ENCODE measurements at places on chromosomes 3 and 15. TPM values are rescaled to one million over a fixed set of nuclear protein-coding genes. Genes with fewer than 3 reads are reported as not detected.

The CD200R1 gene
- 0.97 TPM for total RNA-seq

The DLL4 gene
- total RNA-seq, result 8.9 TPM

The ZBTB47 gene
- total RNA-seq, result 41.8 TPM

The CYP1A2 gene
- not detected for total RNA-seq

The AHSG gene
- total RNA-seq, result 1.7 TPM

The GABRA5 gene
- total RNA-seq, result not detected

- no peak for DNase-seq
- H3K27me3 ChIP-seq, result no peaks in the 10 kb centered on the region
- no peak overlapping the region for H3K27ac ChIP-seq
- no peaks in the 10 kb centered on the region for H3K36me3 ChIP-seq
- no peak overlapping the region for H3K4me3 ChIP-seq
These were observed 14.7 kb downstream of the IGSF11 start for GRCh38 chr3:119019767-119020518.

DNA sequence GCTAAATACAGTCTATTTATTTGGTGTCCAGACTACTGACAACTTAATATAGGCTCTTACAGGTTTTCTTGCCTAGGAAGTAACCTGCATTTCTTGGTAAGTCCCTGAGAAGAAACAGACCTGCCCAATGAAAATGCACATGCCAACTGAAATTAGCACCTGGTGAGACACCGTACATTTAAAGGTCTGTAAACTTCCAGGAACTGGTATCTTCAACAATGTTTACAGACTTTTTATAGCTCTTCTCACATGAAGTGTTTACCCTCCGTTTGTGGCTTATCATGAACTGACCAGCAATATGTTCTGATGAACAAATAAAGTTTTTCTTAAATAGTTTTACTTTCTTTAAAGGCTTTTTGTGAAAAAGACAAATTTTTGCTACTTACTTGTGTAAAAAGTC is 93.3 kb downstream of the PCCB start:
- H3K27me3 ChIP-seq, result no peaks in the 10 kb centered on the region
- H3K36me3 ChIP-seq, result no peaks in the 10 kb centered on the region
- no peak for DNase-seq
- H3K4me3 ChIP-seq, result no peak overlapping the region

DNA sequence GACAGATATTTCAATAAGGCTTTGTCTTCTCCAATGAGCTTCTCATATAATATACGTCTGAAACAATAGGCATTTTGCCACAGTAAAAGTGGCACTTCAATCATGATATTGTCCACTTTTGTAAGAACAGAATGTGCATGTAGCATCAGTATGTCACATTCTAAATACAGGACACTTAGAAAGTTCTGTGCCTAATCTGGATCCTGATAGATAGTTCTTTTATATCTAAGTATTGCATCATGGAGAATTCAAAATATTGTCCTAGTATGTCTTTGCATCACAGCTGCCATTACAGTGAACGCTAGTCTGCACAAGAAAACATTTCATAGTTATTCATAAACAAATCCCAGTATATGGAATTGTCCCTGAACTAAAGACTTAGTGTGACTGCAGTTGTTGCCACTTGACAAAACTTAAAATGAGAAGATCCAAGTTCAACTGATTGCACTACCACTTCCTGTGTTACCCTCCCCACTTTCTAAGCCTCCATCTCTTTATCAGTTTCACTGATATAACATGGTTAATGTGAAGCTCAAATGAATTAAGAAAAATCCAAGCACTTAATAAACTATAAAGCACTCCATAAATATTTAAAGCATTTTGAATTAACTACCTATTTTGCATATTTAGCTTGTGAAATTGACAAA is 19.6 kb downstream of the LRRFIP2 start:
- H3K27me3 ChIP-seq, result no peaks in the 10 kb centered on the region
- no peak overlapping the region for H3K4me3 ChIP-seq
- peaks cover 4% of the 10 kb centered on the region for H3K4me1 ChIP-seq
- H3K36me3 ChIP-seq, result no peaks in the 10 kb centered on the region

DNA sequence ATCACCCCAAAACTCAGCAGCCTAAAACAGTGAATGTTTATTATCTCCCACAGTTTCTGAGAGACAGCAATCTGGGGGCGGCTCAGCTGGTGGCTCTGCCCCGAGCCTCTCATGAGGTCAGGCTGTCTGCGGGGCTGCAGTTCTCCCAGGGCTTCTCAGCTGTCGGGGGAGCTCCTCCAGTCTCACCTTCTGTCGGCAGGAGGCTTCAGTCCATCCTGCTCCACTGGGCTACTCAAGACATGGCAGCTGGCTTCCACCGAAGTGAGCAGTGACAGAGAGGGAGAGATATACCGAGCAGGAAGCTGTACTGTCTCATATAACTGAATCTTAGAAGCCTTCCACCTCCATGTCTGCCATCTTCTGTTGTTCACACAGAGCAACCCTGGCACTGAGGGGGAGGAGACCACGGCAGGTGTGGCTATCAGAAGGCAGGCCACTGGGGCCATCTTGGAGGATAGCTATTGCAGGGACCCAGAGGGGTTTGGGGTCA is 72.8 kb upstream of the ITGA11 start:
- H3K27ac ChIP-seq, result no peak overlapping the region
- H3K4me3 ChIP-seq, result no peak overlapping the region
- no peaks in the 10 kb centered on the region for H3K4me1 ChIP-seq
- DNase-seq, result no peak
- H3K36me3 ChIP-seq, result no peaks in the 10 kb centered on the region

DNA sequence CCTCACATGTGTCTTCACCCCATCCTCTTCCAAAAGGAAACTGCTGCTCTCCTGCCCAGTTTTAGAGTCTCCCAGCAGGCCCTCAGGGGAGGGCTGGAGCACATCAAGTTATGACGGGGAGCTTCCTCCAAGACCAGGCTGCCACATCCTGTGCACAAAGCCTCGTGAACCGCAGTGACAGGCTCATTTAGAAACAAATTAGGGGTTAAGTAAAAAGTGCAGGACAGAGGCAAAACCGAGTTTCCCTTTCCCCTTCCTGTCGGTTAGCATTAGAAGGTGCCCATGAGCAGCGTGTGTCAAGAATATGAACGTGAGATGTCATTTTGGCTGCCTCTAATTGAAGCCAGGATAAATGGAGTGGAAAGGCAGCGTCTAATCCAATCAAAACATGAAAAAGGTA is 199.7 kb downstream of the ARRDC4 start:
- H3K27ac ChIP-seq, result no peak overlapping the region
- no peak for DNase-seq
- no peaks in the 10 kb centered on the region for H3K27me3 ChIP-seq
- no peak overlapping the region for H3K4me3 ChIP-seq
- no peaks in the 10 kb centered on the region for H3K4me1 ChIP-seq

GRCh38 chr15:100909989-100910955 is 8.9 kb upstream of the LRRK1 start:
- no peak overlapping the region for H3K4me3 ChIP-seq
- H3K27me3 ChIP-seq, result no peaks in the 10 kb centered on the region
- H3K4me1 ChIP-seq, result no peaks in the 10 kb centered on the region
- DNase-seq, result peak; percentile 6
- H3K36me3 ChIP-seq, result no peaks in the 10 kb centered on the region

- H3K36me3 ChIP-seq, result no peaks in the 10 kb centered on the region
- no peaks in the 10 kb centered on the region for H3K27me3 ChIP-seq
- H3K4me3 ChIP-seq, result no peak overlapping the region
- H3K27ac ChIP-seq, result no peak overlapping the region
These were observed 11.5 kb downstream of the ARHGEF3 start for GRCh38 chr3:56790016-56790821.

Data from ovary (tissue), 10 donors.